Adipocyte (in vitro differentiated cells): ENCODE measurements at places on chromosomes 7 and 10.

GRCh38 chr10:6273351-6273750, 70.6 kb downstream of the PFKFB3 start:
- no peak for DNase-seq

DNA sequence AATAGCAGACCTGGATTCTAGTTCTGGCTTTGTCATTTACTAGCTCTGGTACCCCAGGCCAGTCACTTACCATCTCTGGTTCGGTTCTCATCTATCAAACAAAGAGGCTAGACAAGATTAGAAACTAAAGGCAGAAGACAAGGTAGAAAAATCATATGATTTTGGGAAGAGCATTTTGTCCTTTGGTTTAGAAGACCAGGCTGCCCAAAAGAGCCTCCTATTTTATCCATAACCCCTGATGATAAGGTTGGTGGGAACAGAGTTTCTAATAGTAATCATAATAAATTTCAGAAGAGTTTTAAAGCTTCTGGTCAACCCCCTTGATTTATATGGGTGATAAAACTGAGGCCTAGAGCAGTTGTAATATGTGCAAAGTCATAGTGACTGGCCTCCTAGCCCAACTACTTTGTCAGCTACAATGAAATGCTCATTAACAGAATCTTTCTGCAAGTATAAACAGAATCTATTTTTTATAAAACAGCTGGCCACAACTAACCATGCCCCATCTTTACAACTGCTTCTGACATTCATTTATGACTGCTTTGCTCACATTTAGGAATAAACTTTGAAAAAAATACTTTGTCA, 23.4 kb downstream of the COX15 start:
- DNase-seq = peak; percentile 54

GRCh38 chr10:77478247-77478961, 159.2 kb downstream of the KCNMA1 start:
- DNase-seq = peak; percentile 73

- DNase-seq = no peak
Measured at GRCh38 chr10:556971-557637, 132.4 kb downstream of the DIP2C start.

GRCh38 chr7:40755438-40755837, 620.6 kb downstream of the SUGCT start:
- DNase-seq = peak; percentile 17

GRCh38 chr10:115941361-115941771, 331.6 kb downstream of the GFRA1 start:
- no peak for DNase-seq

DNA sequence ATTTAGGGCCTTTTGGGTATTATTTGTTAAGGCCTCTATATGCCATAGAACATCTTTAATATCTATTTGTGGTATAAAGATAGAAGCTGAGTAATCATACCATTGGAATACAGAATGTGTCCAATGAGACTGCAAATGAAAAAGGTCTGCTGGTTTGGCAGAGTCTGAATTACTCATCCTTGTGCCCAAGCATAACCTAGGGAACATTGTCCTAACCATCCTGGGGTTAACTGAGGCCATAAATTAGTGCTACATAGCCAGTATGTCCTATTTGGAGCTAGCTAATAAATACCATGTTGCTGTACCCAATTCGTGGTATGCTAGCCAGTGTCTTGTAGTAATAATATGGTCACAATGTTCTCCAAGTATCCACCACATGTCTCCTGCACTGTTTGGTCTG, 117.1 kb downstream of the ANKRD26 start:
- no peak for DNase-seq

- no peak for DNase-seq
Measured at GRCh38 chr7:131691454-131692130, 135.2 kb upstream of the PODXL start.

GRCh38 chr10:75678527-75678926, 247.1 kb downstream of the LRMDA start:
- DNase-seq = no peak

DNA sequence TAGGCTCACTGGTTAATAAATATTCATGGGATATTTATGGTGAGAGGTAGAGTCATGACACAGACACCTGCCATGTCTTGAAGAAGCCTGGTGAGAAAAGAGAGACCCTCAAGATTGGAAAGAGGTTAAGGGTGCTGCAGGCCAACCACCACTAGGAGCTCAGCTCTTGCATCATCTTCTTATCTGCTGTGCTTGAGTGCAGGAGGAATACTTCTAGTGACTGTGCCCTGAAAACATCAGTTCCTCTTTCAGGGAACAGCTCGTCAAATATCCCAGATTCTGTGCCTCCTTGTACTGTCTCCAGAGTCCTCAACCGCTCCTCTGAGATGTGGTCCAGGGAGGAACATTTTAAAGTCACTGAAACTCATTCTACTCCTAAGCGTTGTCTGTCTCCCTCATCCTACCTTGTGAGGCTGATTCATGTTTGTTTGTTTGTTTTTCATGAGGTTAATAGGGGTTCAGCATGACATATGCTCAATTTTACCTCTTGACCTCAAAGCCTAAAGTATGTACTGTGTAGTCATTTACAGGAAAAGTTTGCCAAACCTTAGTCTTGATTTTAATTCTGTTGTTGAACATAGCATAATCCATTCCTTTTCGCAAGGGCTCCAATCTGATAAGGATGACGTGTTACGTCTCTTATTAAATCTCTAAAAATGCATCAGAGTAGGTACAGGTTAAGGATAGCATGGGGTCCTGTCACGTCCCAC, 293.1 kb downstream of the C7orf25 start:
- no peak for DNase-seq

GRCh38 chr10:50410066-50410811, 158.9 kb upstream of the ASAH2 start:
- DNase-seq = peak; percentile 12

- DNase-seq = no peak
Measured at GRCh38 chr7:7883394-7883793, 85.2 kb upstream of the GLCCI1 start.

- DNase-seq = peak; percentile 69
Measured at GRCh38 chr7:83271212-83272099, 108.8 kb upstream of the PCLO start.

GRCh38 chr7:121054925-121055324, 66.4 kb downstream of the CPED1 start:
- DNase-seq = no peak

- DNase-seq = peak; percentile 87
Measured at GRCh38 chr10:129971381-129972144, 7.5 kb upstream of the EBF3 start.

DNA sequence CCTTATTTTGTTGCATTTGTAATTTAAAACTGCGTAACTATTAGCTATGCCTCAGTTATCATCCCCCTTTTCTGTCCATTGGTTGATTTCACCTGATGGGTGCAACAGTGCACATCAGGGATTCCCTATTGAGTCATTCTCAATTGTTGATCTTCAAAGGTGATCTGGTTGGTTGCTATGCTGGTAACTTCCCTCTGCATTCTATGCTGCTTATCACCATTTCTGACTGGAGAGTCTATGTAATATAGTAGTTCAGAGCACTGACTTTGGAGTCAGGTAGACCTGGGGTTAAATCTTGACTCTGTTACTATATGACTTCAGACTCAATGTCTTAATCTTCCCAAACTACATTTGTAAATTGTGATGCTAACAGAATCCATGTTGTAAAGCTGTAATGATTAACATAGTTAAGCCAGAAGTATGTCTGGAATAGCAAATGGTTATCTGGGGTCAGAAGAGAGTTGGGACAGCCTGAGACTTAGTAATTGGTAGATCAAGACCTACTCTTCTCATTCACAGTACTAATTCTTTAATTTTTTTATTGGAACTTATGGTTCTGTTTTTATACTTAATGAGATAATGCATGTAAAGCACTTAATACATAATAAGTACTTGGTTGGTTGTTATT, 38.1 kb downstream of the EXOC6 start:
- DNase-seq = no peak

DNA sequence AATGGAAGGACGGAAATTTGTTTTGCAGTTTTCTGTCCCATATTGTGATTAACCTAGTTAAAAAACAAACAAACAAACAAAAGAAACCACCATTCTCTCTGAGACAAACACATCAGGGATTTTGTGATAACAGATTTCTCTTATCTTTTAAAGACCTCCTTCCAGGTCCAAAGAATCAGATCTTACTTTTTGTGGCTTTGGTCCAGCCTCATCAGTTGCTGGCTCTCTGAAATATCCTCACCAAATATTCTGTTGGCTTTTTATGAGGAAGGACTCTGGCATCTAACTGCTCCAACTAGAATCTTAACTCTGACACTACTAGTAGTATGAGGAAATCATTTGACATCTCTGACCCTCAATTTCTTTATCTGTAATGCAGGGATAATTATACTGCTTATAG, 4.8 kb downstream of the FAM204A start:
- DNase-seq = no peak

GRCh38 chr7:72268090-72268489, 144.0 kb downstream of the CALN1 start:
- DNase-seq = no peak

GRCh38 chr10:18659819-18660535, 746 bp downstream of the ARL5B start:
- DNase-seq = peak; percentile 58

GRCh38 chr7:30347226-30348082, 63.1 kb downstream of the ZNRF2 start:
- no peak for DNase-seq

DNA sequence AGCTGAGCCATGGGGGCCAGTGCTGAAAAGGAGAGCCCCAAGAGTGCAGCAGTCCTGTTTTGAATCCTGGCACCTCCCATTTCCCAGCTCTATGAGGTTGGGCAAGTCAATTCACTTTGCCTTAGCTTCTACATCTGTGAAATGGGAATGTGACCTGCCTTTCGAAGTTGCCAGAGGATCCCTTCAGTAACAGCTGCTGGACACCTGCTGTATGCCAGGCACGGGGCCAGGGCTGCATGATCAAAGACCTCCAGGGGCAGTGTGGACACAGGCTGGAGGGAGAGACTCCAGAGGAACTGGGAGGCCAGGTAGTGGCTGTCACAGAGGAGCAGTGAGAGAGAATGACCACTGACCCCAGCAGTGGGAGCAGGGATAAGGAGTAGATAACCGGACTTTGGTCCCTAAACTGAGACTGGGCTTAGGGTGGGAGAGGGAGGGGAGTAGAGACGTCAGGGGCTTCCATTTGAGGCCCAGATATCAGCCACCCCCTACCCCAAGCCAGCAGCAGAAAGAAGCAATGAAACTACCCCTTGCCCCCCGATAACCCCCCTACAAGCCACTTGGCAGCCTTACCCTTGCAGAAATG, 45.2 kb downstream of the SRRM3 start:
- no peak for DNase-seq

DNA sequence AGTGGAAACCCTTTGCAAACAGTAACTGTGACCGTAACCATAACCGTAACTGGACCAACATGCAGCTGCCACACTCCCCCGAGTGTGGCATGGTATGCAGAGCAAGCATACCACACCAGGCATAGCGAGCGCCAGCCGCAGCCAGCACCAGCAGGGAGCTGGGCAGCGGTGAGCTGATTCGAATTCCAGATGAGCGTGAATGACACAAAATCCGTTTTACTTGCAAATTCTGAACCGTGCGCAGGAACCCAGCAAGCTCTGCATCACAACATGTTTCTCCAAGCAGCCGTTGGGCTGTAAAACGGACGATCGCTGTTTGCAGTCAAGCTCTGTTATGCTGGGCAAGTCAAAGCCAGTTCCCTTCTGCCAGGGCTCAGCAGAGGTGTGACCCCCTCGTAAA, 111.1 kb downstream of the OAT start:
- no peak for DNase-seq

GRCh38 chr10:6143181-6143580, 54.3 kb downstream of the RBM17 start:
- DNase-seq = no peak

DNA sequence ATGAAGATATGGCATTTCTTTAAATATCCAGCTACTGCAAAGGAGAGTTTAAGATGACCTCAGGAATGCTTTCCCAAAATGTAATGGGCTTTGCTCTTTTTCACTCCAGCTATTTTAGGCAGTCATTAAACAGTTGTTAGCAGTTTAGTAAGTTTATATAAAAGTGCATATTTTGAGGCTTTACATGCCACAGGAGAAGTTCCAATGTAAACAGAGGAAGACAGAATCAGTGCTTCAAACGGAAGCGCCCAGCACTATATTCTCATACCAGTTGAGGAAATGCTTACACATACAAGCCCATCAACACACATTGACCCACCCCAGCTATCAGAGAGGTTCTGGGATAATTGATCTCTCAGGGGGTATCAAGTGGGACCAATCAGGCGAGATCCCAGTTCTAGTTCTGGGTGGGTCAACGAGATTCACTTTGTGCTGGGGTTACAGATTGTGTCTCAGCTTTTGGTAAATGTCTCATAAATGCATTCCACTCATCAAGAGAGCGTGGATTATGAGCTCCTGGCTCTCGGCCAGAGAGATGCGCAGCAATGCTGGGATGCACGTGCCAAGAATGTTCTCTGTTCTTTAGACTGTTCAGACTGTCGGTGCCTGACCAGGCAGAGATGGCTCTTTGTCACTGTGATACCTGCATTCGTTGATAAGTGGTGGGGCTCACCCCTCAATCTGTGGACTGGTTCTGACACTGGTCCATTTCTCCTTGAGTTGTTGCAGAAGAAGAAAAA, 55.0 kb downstream of the CACNB2 start:
- DNase-seq = peak; percentile 60

GRCh38 chr7:24826662-24827020, 69.4 kb upstream of the GSDME start:
- no peak for DNase-seq

DNA sequence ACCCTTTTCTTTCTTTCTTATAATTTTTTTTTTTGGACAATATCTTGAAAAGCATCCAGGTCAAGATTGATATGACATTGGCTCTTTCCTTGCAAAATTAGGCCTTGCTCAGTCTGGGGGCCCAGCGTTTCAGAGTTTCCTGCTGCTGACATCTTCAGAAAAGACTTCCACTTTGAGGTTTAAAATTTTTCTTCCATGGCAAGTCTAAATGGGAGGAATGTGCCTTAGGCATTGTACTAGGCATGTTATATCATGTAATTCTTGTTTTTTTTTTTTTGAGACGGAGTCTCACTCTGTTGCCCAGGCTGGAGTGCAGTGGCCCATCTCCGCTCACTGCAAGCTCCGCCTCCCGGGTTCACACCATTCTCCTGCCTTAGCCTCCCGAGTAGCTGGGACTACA, 48.9 kb upstream of the PDZD8 start:
- DNase-seq = no peak

- no peak for DNase-seq
Measured at GRCh38 chr7:107813524-107813923, 10.5 kb upstream of the SLC26A3 start.

DNA sequence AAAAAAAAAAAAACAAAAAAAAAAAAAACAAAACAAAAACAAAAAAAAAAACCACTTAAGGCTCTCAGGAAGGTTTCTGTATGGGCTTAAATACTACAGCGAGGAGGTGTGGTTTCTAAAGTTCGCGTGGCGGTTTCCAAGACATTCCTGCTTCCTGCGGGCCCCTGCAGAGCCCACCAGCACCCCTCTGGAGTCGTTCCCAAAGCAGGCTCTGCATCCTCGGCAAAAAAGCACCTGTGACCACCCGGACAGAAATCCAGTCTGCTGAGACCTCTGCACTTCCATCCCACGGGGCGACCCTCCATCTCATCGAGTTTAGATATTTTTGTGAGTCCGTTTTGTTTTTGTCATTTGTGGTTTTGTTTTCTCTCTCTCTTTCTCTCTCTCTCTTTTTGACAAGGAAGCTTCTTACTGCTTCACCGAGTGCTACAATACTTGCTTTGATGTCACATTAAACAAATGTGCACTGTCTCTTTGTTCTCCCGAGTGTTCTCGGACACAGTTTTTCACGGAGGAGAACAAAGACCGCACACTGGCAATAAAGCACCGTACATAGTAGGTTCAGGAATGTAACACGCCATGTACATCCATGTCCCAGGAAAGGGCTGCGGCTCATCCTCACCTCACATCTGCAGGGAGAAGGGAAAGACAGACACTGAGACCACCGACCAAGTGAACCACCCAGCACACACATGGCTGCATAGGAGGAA, 21.5 kb downstream of the PDGFA start:
- DNase-seq = no peak
